ENCODE measurements at places on chromosomes 11 and 22. TPM values are rescaled to one million over a fixed set of nuclear protein-coding genes. Genes with fewer than 3 reads are reported as not detected.

PANX2 gene
- total RNA-seq, result 4.6 TPM

CRACR2B gene
- total RNA-seq, result 4.8 TPM

SLC22A8 gene
- total RNA-seq, result not detected

CEP164 gene
- total RNA-seq, result 15.0 TPM

PATE4 gene
- total RNA-seq, result not detected

MOGAT2 gene
- not detected for total RNA-seq

GLYATL2 gene
- not detected for total RNA-seq

ARHGAP8 gene
- 1.3 TPM for total RNA-seq

SYT13 gene
- 8.1 TPM for total RNA-seq

SCT gene
- total RNA-seq, result not detected

SLC43A3 gene
- 0.70 TPM for total RNA-seq

VSIG2 gene
- total RNA-seq, result not detected

USP2 gene
- 0.53 TPM for total RNA-seq

DPP3 gene
- total RNA-seq, result 53.5 TPM

Measured in A549 treated with CORT108297 at 1 μM for 4 hours (cell line).